ENCODE measurements at places on chromosomes 6 and 20.

- DNase-seq = no peak
Measured at GRCh38 chr20:19835533-19836222, 77.6 kb downstream of the RIN2 start.

- DNase-seq = no peak
Measured at GRCh38 chr6:79894939-79895338, 52.4 kb downstream of the ELOVL4 start.

GRCh38 chr20:20174089-20174835, 121.9 kb downstream of the CFAP61 start:
- no peak for DNase-seq

GRCh38 chr6:52415917-52416628, 4.1 kb upstream of the EFHC1 start:
- no peak for DNase-seq

DNA sequence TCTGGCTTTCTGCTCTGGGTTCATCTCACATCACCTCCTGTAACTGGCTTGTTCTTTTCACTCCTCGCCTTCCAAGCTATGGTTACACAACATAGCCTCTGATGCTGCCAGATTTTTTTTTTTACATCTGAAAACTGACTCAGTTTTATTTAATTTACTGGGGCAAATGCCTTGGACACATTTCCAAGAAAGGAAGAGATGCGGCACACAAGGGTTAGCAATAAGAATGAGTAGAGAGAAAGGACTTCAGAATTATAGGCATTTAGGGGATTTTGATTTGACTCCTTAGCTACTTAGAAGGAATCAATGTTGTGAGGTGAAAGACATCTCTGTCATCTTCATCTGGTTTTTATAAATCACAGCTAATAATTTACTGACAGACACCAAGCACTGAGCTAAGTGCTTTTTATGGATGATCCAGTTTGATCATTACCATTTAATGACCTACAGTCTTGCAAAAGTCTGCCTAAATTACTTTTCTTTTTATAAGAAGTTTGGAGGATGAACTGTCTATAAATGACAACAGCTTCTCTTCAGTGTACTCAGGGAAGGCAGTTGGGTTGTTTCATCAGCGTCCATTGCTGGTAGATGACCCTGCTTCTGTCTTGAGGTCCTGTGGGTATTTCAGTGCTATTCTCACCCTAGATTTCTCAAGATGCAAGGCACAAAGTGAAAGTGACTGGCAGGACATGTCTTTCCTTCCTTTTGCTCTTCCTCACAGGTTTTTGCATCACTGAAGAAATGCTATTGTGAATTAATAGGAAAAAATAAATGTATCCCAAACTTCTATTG, 31.1 kb downstream of the LAMA4 start:
- no peak for DNase-seq

DNA sequence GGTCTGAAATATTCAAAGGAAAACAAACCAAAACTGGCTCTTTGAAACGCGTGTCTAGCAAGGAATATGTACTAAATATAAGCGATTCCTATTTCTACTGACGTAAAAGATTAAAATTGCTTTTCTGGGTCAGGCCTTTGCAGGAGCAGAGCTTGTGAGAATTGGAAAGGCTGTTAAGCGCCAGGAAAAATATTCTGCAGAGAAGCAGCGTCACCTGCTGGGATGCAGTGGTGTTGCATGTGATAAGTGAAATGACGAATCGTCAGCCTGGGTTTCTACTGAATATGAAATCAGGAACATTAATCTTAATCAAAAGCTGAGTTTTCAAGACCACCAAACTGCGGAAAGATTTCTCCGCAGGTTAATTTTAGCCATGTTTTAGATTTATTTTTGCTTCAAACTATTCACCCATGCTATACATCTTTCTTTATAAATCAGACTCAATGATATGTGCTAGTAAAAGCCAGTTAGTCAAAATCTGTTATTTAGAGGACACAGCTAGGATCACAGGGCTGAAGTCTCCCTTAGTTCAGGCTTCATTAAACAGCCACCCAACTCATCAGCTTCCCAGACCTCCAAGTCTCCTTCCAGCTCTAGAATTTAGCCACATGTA, 67.4 kb downstream of the ALDH8A1 start:
- DNase-seq = peak; percentile 57

DNA sequence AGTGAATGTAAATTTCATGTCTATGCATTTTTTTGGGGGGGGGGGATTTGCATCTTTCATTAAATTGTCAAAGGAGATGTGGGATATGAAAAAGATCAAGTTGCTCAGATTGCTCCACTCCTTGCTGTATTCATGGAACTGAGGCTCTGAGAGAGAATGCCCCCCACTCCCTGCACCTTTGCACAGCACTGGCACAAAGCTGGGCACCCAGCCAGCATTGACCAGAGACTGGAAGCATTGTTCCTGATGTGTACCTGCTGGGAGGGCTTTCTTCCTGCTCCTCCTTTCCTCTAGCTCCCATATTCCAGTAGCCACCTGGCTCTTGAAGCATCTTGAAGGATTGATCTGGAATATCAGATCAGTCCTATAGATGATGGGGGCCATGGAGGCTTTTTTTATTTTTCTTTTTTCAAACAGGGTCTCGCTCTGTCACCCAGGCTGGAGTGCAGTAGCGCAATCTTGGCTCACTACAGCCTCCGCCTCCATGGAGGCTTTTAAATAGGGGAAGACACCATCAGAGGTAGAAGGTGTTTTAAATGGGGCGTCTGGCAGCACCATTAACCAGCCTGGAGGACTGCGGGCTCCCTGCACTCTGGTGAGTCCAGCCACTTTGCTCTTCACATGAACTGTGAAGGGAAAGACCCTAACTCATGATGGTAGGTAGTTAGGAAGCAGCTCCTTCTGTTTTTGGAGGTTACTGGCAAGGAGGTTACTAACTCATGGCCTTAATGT, 10.9 kb downstream of the DUSP15 start:
- DNase-seq = no peak

GRCh38 chr6:37038292-37039198, 33.1 kb downstream of the FGD2 start:
- DNase-seq = peak; percentile 10

All from NCI-H1694 (cell line).